Naive thymus-derived CD4-positive, alpha-beta T cell (primary cell): ENCODE measurements at places on chromosomes 3 and 15.

GRCh38 chr3:120306519-120307455 is 21.8 kb upstream of the GPR156 start:
- DNase-seq, result no peak

DNA sequence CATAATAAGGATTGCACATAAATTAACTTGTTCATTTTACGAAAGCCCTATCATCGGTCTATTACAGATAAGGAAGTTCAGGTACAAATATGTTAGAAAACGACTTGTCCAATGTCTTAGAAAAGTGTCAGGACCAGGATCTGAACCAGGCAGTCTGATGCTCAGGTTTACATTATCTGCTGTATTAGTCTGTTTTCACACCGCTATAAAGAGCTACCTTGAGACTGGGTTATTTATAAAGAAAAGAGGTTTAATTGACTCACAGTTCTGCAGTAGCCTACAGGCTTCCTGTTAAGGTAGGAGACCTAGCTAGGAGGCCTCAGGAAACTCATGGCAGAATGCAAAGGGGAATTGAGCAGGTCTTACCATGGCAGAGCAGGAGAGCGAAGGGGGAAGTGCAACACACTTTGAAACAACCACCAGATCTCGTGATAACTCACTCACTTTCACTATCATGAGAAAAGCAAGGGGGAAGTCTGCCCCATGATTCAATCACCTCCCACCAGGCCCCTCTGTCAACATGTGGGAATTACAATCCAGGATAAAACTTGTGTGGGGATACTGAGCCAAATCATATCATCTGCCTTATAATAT is 45.8 kb upstream of the GOLIM4 start:
- no peak for DNase-seq

DNA sequence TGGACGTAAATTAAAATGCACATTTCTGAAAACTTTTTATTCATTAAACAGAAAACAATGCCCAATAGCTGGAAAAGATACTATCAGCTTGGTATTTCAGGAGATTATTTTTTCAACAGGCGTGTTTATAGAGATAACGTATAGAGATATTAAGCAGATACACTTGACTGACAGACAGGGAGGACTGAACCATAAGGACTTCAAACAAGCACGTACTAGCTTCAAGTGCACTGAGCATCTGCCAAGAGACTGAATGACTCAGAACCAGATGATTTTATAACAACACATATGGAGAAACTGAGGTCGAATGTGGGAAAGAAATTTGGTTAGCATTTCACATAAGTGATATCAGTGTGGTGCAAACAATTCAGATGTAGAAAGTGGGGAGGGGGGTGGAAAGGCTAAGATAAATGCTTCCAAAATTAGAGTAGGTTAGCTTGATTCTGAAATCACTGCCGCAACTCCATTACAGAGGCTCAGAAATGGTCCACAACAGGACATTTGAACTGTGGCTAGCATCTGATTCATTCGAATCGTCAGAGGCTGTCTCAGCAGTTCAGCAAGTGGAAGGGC is 103.5 kb downstream of the SEMA6D start:
- no peak for DNase-seq

GRCh38 chr15:52789601-52790168 is 451 bp downstream of the ONECUT1 start:
- no peak for DNase-seq

- DNase-seq, result no peak
Observed at GRCh38 chr15:91125162-91125561, 25.1 kb downstream of the SV2B start.

GRCh38 chr3:127802606-127803005 is 19.7 kb downstream of the MGLL start:
- DNase-seq, result no peak

- no peak for DNase-seq
Observed at GRCh38 chr3:4306860-4307259, 3.7 kb downstream of the SETMAR start.

GRCh38 chr3:124634210-124635168 is 95.8 kb upstream of the UMPS start:
- DNase-seq, result no peak

DNA sequence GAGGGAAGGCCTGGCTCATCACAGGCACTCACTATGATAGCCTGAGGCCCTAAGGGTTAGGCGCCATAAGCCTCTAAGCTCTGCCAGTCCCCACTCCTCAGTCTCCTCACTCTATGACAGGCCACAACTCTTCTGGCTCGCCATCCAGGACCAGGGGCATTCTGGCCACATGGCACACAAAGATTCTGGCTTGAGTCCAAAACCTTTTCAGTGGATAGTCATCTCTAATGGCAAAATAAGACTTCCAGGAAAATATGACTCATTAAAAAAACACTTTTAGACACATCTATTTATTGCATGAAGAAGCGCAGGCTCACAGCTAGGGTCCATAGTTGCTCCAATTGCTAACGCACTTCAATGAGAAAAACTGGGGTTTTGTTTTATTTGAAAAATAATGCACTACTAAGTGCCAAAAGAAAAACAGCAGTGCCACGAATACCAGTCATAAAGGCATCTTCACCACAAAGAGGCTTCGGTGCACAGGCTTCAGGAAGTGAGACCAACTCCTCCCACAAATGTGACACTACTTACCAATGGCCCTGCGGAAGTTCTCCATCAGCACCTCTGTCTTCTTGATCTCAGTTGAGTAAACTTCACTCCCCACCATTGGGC is 11.1 kb downstream of the RUVBL1 start:
- DNase-seq, result peak; percentile 19

DNA sequence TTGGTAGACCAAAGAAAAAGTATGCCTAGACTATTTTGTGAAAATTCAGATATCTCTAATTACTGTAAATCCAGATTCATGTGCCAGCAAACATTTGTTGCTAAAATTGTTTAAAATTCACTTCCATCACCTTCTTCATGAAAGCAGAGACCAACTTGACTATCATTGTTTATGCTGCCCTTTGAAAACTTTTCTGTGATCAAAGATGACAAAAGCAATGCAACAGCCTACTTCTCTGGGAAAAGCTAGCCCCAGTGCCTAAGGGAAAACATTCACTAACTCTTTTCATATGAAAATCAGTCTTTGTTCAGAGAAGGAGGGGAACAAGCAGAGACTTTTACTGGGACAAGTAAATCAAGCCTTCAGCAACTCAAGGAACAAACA is 178.0 kb upstream of the P2RY1 start:
- no peak for DNase-seq

DNA sequence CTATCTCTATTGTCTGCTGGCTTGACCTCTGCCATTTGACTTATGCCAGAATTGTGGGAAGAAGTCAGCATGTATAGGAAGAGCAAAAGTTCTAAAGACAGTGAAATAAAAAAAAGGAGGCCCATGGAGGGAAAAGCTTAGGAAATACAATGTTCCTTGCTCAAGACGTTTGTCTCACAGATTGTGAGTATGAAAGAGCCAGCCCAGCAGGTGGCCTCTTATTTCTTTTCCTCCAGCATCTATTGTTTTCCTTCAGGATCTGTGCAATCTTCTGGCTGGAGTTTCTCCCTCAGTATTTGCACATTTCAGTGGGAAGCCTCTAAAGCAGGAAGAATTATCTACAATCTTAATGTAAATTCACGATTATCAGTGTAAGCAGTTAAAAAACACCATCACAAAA is 43.7 kb downstream of the ZDHHC3 start:
- no peak for DNase-seq

DNA sequence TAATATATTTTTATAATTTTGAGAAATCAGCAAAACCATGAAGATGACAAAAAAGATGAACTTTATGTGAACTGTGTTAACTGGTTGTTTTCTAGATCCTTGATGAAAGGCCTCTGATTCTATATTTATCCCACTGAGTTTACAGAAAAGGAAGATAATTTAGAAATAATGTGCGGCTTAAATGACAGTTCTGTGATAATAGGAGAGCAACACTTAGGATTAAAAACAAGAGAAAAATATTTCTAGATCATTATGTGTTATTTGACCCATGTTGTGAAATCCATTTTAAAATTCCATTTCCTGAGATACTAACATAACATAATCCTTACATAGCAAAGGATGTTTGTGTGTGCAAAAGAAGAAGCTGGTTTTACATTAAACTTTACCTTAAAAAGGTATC is 598.0 kb downstream of the DIPK2A start:
- no peak for DNase-seq

DNA sequence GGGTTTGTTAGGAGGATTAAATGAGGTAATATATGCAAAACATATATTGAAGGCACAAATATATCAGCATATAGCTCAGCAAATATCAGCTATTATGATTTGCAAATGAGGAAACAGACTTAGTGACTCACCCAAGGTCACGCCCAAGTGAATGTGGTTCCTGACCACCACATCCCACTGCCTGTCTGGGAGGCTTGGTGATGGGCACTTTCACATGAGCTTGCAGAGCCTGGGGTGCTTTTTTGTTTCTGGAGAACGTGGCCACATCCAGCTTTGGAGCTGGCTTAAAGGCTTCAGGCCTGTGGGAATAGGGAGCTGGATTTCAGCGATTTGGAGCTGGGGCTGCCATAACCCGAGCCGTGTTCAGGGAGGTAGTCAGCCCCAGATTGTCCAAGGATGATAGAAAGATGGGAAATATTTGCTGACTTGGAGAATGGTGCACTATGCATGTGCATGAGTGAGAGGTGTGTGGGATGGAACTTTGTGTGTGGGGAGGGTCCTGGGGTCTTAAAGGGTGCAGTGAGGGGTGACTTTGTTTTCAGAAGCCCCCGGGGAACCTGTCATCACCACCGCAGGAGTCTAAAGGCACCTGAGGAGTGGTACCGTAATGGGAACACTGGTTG is 12.0 kb upstream of the FGD5 start:
- DNase-seq, result no peak

GRCh38 chr15:94526071-94526689 is 294.8 kb downstream of the MCTP2 start:
- DNase-seq, result no peak

GRCh38 chr3:87145553-87145952 is 81.6 kb upstream of the CHMP2B start:
- DNase-seq, result no peak

- no peak for DNase-seq
Observed at GRCh38 chr15:76382987-76383728, 46.6 kb downstream of the ISL2 start.

GRCh38 chr3:158983216-158984099 is 181.6 kb downstream of the MFSD1 start:
- DNase-seq, result no peak

DNA sequence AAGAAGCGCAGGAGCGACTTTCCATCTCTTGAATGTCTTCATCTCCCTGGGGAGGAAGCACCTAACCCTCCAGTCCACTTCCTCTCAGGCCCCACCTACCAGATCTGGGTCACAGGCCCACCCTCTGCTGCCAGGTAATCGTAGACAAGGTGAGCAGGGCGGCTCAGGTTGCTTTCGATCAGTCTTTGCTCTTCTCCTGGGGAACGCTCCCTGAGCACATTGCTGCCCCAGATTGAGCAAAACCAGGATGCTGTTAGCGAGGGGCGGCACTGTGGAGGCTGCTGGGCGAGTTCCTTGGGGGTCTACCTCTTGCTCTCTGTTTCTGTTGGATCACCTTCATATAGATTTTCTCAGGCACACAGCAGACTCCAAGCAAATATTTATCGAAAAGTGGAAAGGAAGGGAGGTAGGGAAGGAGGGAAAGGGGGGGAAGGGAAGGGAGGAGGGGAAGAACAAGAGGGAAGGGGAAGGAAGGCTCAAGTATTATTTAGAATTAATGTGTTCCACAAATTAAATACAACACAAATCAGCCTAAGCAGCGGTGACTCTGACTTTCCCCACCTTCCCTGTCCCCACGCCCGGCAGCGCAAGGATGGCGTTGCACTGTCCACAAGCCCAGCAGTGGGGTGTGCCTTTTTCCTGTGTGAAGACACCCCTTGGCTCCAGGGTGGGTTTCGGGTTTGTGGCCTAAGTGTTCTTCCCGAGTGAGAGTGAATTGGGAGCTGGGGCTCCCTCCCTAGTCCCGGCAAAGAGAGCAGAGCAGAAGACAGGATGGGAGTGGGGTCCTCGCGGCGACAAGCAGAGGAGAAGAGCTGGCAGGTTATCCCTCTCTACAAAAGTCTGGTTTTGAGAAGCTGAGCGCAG is 6.1 kb upstream of the PCSK6 start:
- DNase-seq, result no peak

- DNase-seq, result no peak
Observed at GRCh38 chr15:69636169-69636915, 183.7 kb downstream of the RPLP1 start.

DNA sequence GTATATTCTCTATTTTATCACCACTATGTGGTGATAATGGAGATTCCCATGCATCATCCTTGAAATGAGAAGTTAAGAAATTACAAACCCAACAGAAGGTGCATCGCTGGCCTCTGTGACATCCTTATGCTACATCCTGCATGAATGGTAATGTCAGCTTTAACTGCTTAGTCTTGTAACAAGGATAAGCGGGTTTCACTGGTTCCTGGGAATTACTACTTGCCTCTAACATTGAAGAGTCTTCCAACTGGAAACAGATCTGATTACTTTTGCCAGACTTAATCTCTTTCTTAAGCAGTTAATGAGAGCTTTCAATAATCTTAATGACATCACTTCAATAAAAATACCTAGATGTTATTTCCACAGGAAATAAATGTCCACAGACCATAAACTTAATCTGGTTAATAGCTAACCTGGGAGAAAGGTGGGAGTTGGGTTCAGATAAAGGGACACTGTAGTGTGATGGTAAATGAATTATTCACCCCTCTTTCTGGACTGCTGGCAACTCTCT is 44.0 kb downstream of the FMN1 start:
- no peak for DNase-seq

GRCh38 chr3:53156368-53156834 is 4.6 kb upstream of the PRKCD start:
- DNase-seq, result no peak

DNA sequence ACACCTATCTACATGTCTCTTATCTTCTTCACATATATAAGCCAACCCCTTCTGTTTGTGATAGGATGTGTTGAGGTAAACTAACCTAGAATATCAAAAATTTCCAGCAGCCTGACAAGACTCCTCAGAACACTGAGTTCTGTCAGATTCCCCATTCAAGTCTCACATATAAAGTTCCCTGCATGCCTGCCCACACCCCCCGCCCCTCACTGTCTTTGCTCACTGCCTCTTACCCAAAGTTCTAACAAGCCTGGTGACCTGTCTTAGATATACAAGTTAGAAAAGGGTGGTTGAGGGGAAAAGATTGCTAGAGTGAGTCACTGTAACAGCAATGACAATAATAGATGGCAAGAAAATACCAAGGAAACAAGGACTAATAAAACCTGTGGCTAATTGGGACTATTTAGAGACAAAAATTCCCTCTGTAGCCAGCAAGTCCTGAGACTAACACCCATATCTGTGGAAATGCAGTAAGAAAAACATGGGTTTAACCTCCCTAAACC is 40.1 kb downstream of the FBXO22 start:
- no peak for DNase-seq
